Activated naive CD4-positive, alpha-beta T cell treated with Interleukin-2 at 50 U/mL for 16 hours (primary cell): ENCODE measurements at places on chromosomes 11 and 22.

GRCh38 chr11:60377401-60378136, 763 bp upstream of the MS4A7 start:
- DNase-seq = no peak

- DNase-seq = no peak
These were observed 763 bp downstream of the SMIM45 start for GRCh38 chr22:41952713-41953112.

DNA sequence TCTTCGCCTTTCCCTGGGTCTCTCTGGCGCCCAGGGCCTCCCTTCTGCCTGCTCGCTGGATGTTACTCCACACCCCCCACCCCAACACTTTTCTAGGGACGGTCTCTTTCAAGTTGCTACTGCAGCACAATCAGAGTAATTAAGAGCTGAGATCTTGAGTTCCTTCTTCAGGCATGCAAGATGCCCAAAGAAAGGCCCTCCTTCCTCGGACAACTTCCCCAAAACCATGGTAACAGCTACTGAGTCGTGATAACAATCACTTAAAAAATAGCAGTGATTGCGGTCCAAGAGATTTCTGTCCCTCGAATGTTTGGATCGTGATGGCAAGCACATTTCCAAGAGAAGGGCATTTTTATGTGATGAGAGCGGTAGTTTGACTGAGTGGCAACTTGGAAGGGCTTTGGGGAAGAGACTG, 638 bp upstream of the TENM4 start:
- DNase-seq = no peak

DNA sequence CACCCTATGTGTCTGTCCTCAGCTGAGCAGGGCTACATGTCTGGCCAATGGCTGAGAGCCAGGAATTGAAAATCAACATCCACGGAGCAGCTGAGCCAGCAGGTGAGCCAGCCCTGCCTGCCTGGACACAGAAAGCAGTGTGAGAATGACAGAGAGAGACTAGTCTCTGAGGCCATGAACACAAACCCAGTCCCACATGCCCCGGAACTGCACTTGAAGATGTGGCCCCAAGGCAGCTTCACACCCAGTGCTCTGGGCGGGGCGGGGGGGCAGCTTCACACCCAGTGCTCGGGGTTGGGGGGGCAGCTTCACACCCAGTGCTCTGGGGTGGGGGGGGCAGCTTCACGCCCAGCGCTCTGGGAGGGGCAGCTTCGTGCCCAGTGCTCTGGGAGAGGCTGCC, 37.6 kb downstream of the TRMU start:
- DNase-seq = no peak

- DNase-seq = no peak
These were observed 125.7 kb downstream of the KIRREL3 start for GRCh38 chr11:126874831-126875230.

GRCh38 chr11:94129512-94130297, 1.1 kb downstream of the PANX1 start:
- no peak for DNase-seq

GRCh38 chr11:74050465-74050864, 41.6 kb upstream of the UCP3 start:
- DNase-seq = no peak

DNA sequence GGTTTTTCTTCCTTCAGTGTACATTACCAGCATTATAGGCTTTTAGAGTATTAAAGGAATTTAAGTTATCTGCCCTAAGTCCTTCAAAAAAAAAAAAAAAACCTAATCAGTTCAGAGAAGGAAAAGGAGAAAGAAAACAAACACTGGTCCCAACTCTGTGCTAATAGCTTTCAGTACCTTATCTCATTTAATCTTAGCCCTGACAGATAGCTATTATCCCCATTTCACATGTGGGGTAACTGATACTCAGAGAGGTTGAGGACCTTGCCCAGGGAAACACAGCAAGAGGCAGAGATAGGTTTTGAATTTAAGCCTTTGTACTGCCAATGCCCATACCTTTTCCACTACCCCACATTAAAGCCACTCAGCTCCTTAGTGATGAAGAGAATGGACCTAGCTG, 43.4 kb downstream of the FAT3 start:
- no peak for DNase-seq

GRCh38 chr11:102109896-102110760, at the start of gene YAP1:
Gene YAP1, plus strand, starts transcription at chr11:102110447. Its CDS starts 402 bp downstream, at chr11:102110849.
- DNase-seq = peak; percentile 69

DNA sequence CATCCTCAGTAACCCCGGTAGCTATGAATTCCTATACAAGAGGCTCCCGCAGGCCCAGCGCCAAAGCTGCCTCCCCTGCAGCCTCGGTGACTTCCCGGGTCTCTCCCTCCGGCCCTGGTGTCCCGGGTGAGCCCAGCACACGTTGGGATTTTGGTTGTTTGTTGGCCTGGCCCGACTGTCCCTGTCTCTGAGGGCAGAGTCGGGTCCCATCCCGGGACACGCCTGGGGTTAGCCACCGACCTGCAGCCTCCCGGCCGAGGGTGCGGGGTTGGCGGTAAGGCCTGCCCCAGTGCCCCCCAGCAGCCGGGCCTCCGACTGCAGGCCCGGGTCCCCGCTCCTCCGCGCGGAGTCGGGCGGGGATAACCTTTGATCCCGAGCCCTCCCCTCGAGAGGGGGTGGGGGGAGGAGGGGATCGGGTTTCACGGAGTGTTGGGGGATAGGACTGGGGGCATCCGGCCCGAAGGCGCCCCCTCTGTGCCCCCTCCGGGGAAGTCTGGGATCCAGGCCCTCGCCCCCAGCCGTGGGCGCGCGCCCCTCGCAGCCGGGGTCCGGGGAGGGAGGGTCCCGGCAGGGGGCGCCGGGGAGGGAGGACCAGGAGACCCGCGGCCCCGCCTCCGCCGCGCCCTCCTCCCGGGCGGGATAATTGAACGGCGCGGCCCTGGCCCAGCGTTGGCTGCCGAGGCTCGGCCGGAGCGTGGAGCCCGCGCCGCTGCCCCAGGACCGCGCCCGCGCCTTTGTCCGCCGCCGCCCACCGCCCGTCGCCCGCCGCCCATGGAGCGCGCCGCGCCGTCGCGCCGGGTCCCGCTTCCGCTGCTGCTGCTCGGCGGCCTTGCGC, at the start of gene FBLN1:
Gene FBLN1 (plus strand): TSS at position 669 of the 835 bp plus-strand sequence. CDS start 103 bp downstream, at position 772.
- no peak for DNase-seq

DNA sequence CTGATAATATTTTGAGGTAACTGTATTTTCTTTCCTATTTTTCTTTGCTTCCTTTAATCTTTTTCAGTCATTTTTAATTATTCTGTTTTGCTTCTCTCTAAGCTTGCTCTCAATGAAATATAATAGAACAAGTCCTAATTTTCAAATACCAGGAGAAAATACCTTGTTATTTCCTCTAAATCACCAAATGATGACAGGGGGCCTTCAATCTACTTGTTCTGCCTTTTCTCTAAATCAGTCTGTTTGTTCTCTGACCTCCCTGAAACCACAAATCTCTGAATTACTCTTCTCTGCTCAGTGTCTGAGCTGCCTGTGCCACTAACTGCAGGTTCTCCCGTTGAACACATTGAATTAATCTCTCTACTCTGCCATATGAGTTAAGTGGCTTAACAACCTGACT, 286.2 kb downstream of the C11orf87 start:
- no peak for DNase-seq

DNA sequence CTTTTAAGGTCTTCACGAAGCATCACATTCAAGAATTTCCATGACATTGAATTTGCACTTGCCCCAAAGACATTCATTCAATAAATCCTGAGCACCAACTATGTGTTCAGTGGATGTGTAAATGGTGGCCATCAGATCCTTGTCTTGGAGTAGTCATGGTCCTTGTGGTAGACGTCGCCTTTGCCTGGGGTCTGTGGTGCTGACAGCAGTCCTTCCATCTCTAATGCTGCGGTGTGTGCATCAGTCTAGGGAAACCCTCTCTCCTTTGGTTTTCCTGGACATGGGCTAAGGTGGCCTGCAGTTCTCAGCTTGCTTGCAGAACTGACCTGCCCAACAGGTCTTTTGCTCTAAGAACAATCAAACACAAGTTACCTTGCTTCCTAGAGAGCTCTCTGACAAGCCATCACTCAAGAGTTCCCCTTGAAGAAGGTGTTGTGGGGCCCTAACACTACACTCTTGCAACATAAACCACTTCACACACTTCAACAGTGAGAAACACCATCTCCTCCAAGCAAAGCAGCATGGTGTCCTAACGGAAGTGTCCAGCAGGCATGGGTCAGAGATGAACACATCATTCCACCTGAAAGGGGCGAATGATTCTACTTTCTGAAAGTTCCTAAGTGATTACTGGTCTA, 72.1 kb downstream of the BUD13 start:
- no peak for DNase-seq

GRCh38 chr11:31246451-31247165, 122.9 kb downstream of the DCDC1 start:
- no peak for DNase-seq

DNA sequence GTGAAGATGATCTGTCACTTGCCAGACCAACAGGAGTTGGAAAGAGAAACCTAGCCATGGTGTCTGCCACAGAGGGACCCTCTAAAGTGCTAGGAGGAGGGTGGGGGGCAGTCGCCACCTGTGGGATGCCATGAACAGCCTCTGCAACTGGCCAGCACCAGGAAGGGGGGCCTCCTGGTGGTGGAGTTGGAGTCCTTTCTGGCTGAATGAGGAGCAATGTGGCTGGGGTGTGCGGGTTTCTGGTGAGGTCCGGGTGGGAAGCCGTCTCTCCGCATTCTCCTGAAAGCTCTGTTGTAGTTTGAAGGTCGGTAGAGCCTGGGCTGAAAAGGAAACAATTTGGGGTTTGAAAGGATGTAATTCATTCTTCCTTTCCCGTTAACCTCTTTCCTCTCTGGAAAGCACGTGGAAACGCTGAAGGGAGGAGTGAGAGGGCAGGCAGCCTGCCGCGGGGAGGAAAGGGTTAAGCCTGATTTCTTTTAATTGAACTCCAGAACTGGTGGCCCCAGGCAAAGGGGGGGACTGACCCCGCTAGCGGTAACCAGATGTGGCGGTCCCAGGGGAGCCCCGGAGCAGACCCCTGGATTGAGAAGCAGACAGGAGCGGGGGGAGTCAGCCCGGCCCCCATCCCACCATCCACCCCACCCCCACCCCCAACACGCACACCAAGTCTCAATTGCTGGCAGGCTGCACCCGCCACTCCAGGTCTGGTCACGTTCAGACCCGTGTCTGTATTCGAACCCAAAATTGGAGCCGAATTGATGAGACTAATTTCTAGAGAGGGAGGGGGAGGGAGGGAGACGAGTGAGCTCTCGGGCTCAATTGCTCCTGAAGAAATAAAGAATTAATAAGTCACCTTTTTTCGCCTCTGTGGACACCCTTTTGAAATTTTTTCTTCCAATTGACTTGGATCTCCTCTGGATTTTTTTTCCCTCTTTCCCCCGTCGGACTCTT, 1.8 kb upstream of the FLI1 start:
- DNase-seq = no peak

DNA sequence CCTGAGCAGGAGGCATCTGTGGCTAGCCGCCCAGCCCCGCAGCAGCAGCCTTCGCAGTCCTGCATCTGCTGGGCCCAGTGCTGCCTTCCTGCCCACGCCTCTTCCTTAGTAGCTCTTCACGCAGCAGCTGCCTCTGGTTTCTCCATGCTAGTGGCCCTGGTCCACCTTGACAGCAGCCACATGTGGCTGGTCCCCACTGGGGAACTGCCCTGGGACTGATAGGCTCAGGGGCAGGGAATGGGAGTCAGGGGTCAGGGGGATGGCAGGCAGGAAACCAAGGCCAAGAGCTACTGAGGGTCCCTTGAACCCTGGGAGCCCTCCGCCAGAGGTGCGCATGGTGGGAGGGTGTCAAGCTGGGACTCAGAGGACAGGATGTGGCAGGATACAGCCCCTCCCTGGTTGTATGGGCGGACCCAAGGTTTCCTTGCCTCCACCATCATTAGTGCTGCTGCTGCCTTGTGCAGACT, 99.4 kb upstream of the PITPNB start:
- no peak for DNase-seq

DNA sequence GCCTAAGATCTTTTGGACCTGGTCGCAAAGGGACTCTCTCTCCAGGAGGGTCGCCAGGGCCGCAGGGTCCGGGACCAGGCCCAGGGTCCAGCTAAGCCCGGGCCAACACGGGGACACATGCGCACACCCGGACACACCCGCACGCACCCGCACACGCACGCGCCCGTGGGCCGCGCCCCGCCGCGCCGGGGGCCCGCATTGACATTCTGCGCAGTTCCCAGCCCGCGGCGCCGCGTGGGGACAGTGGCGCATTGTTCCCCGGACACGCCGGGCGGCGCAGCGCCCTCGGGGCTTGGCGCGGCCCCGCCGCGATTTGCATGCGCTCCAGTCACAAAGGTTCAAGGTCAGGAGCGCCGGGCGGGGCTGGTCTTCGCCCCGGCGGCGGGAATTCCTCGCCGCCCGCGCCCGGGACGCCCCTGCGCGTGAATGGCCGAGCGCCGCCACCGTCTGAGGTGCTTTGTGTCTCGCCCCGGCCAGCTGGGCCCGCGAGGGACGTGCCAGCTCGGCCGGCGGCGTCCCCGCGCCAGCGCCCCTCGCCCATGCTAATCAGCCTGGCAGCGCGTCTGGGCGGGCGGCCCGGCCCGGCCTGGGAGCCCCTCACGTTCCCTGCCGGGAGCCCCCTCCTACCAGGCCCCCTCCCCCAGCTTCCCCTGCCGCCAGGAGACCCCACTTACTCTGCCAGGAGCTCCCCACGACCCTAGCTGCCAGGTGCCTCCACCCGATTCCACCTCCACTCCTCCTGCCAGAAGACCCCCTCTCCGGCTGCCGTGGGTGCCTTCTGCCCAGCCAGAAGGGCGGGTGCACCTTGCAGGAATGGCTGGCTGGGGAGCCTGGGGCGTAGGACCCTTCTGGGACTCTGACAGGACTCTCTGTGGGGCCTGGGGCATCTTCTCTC, 50.5 kb upstream of the WNT7B start:
- no peak for DNase-seq

DNA sequence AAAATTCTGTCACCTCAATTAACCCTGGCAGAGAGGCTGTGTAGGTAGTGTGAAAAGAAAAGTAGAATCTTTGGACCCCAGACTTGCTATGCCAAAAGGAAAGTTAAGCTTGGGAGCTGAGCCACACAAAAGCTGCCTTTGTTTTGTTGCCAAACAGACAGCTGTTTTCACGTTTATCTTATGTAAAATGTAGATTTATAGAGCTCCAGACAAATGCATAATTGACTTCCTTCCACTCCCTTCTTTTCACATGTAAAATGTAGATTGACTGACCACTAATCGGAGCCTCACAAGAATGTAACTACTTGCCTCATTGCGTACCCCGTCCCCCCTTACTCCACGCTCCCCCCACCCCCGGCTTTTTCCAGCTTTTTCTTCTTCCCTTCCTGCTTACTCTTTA, 2302.2 kb upstream of the RAG2 start:
- DNase-seq = no peak

GRCh38 chr11:30451167-30451566, 128.3 kb downstream of the ARL14EP start:
- no peak for DNase-seq

DNA sequence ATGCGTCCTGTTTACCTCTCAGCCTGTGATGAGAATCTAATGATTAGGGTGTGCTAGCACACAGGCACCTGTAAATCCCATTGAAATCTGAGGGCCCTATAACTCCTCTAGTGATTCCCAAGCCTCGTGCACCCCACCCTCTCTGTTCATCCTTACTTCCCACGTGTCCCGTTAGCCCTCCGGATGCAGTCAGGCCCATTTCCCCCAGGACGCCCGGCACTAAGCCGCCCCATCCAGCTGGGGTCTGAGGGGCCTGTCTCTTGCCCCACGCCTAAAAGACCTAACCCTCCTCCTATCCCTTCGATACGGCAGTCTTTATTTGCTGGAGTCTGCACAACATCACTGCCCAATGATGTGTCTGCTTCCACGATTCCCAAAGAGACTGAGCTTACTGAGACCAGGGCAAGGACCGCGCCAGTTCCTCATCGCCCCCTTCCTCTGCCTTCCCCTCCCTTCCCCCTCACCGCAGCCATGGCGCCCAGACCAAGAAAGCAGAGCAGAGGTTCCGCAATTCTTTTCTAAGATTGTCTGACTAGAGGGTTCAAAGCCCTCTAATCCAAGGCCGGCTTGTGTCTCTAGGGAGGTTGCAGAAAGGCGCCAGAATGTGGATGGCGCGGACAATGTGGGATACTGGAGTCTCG, 1.1 kb upstream of the FADS2 start:
- DNase-seq = no peak
